ENCODE measurements at places on chromosomes 6 and 20.

DNA sequence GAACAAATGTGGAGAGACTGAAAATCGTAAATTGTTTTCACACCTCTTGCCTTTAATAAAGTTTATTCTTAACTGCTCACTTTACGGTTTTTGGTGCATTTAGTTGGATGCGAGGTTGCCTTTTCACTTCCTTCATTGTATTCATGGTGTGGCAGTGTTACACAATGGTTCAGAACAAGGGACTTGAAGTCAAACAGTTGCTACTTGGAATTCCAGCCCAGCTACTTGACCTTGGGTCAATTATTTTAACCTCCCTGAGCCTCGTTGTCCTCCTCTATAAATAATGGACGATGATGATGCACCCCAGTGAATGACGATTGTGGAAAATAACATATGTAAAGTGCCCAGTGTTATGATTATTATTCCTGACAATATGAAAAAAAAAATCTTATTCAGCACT is 72.3 kb downstream of the CARMIL1 start:
- DNase-seq = no peak

GRCh38 chr20:64151633-64152530 is 12.4 kb upstream of the MYT1 start:
- DNase-seq = no peak

- DNase-seq = no peak
Measured at GRCh38 chr20:14331646-14332045, 5.8 kb downstream of the FLRT3 start.

DNA sequence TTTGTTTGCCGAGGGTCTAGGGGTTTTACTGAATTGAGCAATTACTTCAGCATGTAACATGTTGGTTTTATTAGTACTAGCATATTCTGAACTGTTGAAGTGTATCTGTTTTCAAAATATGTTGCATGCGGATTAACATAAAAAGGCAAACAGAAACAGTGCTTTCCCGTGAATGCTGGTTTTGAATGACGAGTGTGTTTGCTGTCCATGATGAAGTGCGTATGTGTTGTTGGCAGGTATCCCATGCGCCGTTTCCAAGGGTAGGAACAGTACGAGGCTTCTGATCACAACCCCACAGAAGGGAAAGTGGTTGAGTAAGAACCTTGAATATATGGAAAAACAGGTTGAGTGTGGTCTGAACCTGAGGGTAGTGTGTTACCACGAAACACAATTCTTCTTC is 232.9 kb downstream of the SAMD5 start:
- no peak for DNase-seq

DNA sequence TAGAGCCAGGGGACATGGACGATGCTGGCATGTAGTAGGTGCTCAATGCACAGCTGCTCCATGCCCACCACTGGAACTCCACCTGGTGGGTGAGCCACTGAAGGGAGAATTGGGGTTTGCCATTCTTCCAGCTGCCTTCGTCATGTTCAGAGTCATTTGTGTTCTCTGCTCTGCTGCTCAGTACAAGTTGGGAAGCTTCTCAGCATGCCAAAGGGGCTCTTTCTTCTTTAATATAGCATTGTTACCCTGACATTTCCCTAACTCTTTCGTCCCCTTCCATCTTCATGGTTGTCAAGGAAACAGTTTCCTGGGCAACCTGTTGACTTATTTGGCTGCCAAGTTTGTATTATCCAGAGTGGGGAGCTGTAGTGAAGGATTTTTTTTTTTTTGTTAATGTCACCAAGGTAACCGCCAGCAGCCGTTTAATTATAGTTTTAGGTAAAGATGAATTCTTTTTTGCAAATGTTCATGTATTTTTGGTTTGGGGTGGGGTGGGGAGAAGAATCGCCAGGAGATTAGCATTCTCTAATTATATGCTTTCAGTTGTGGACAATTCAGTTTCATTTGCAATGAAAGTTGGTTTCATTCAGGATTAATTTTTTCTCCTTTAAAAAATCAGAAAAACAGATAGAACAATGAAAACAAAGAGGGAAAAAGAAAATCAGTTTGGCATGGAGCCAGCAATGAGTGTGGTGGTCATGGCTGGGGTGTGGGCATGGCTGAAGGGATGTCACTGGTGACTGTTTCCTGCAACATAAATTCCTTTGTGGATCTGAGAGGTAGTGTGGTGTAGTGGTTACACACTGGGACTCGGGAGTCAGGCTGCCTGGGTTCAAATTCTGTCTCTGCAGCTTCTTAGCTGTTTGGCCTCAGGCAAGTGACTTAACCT is 73.0 kb upstream of the KCNG1 start:
- no peak for DNase-seq

GRCh38 chr6:150194195-150194594 is 51.4 kb downstream of the PPP1R14C start:
- DNase-seq = no peak

DNA sequence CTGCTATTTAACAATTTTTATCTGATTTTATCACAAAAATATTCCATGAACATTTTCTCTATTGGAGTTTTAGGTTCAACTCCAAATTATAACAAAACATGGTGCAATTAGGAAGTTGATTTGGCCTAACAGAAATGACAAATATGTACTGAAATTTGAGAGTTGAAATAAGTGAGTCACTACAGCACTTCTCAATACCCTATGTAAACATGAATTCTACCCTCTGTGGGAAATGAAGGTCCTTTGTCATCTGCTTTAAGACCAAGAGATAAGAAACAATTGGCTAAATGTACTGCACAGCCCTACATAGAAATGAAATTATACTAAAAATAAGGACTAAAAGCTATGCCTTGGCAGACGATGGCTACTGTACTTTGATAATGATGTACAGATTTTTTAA is 86.2 kb upstream of the BEND6 start:
- DNase-seq = no peak

- DNase-seq = no peak
Measured at GRCh38 chr20:6768228-6769140, 998 bp downstream of the BMP2 start.

GRCh38 chr6:42781546-42781795 is 381 bp upstream of the BICRAL start:
- no peak for DNase-seq

- no peak for DNase-seq
Measured at GRCh38 chr6:234706-235372, 57.4 kb upstream of the DUSP22 start.

- DNase-seq = peak; percentile 72
Measured at GRCh38 chr6:28161410-28162079, 19.9 kb downstream of the ZKSCAN8 start.

DNA sequence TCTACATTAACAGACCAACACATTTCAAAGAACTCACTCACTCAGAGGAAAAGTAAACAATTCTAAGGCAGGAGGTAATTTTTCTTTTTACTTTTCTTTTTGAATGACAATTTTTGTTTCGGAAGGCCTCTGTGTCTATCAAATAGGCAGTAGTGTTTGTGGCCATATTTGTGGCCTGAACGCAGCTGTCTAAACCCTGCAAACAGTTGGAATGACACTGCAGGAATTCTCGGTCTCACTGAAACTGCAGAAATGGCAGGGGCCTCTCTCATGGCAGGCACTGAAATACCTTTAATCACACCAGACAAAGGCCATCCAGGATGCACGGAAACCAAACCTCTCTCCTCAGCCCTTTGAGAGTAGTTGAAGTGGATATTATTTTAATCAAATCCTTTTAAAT is 30.4 kb downstream of the FYN start:
- no peak for DNase-seq

DNA sequence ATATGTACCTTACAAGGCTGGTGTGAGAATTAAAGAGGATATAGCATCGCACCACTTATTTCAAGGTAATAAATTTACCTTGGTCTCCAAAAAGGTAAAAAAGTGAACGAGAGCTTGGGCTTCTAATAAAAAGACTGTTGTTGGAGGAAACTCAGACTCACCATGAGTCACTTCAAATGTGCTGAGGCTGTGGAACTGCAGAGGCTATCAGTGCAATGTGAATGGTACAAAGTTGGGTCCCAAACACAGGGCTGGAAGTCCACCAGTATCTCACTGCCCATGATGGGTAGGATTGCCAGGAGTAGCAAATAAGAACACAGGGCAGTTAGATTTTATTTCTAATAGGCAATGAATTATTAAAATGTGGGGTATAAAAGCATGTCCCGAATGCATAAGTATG is 200.6 kb downstream of the MAFB start:
- DNase-seq = no peak

DNA sequence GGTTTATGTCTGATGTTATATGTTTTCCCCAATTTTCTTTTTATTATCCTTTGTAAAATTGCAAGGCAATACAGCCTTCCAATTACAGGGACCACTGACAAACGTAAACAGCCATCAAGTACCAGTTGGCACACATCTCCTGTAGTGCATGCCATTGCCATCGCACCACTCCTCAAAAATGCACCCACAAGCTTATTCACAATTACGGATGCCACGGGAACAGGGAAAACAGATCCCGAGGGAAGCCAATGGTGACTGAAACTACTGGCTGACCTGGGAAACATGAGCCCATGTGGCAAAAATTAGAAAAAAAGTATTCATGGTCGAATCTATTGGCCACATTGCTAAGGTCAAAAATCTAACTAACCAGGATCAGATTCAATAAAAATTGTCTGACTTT is 395.2 kb downstream of the PAX1 start:
- no peak for DNase-seq

DNA sequence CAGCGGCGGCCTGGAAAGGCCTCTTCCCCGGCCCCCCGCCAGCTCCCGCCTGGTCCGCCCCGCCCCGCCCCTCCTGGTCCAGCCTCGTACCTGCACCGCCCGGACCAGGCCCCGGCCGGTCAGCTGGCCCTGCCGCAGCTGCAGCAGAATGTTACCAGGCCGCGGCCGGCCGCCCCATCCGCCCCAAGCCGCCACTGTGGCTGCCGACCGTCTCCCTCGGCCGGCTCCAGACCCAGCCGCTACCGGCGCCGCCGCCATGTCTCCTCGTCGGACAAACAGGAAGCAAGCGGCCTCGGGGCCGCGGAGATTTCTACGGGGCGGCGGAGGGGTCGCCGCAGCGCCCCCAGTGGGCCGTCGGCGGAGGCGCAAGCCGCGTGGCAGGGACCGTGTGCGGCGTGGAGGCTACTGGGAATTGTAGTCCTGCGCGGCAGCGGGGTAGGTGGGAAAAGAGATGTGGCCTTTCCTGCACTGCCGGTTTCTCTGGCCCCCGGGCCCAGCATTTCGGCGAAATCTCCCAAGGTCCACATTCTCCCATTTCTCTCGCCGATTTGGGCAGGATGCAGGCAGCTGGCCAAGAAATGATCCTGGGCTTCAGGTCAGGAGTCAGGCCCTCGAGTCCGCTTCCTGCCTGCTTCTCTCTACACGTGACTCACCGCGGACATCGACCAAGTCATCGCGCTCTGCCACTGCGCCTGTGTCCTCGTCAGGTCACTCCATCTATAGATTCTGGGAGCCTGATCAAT is at the start of gene TRPC4AP:
Gene TRPC4AP, minus strand, starts transcription at position 284 of the 743 bp plus-strand sequence. Its CDS starts 26 bp downstream, at position 258.
- peak; percentile 84 for DNase-seq

GRCh38 chr6:134925800-134926199 is 24.1 kb downstream of the ALDH8A1 start:
- no peak for DNase-seq

Measured in activated effector memory CD4-positive, alpha-beta T cell treated with Interleukin-2 at 50 U/mL for 16 hours (primary cell).